ENCODE measurements at places on chromosomes 12 and 14.
A peak's percentile ranks its signal among the peaks of the same experiment; 100 is the strongest.

GRCh38 chr14:23663127-23663526, 27.0 kb downstream of the DHRS2 start:
- no peak for DNase-seq

- DNase-seq = no peak
Measured at GRCh38 chr14:49992901-49993339, 100.0 kb downstream of the ARF6 start.

GRCh38 chr12:113347107-113347506, 11.3 kb upstream of the PLBD2 start:
- no peak for DNase-seq

- no peak for DNase-seq
Measured at GRCh38 chr12:20830456-20830855, 20.0 kb downstream of the SLCO1B3 start.

DNA sequence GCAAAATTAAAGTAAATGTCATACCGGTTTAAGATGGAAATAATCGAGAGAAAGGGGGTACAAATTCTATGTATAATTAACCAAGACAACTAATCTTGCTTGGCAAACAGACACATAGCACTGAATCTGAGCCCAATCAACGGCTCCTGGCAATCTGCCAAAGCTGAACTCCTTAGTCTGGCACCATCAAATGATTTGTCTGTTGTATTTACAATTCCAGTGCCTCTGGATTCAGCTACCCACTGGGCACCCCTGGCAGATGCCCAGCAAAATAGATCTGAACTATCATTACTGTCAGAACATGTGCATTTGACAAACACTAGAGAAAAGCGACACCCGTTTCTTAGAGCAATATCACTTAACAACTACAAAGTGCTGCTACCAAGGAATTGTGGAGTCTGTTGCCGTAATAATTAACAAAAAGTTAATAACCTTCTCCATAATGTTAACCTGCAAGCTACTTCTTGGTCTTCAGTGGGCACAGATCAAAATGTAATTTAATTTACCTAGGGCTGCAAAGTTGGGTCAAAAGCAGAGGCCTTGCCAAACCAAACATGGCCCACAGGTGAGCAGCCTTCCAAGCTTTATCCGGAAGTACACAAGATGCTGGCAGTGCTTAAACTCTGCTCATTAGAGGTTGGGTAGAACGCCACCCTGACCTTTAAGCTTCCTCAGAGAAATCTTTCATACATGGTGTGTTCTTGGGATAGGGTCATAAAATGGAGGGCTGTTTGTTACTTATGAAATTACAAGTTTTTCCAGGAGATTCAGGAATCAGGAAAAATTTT, 7.6 kb downstream of the EGLN3 start:
- no peak for DNase-seq

GRCh38 chr12:6323340-6323994, 13.0 kb downstream of the PLEKHG6 start:
- DNase-seq = peak; percentile 90

DNA sequence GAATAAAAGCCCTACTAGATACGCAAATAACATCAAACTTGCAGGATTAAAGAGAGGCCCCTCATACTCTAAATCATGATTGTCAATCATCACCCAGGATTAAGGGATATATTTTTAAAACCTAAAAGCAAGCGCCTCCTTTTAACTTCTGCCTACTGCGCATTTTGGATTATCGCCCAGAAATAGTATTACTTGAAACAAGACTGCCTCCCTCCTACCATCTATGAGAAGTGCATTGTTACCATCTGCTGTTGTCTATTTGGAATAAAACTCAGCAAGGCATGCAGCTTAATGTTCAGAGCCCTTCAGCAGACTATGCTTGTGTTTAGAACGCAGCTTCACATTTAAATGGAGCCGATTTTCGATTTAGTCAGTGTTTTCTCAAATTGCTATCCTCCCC, 79.6 kb downstream of the EXOC5 start:
- DNase-seq = peak; percentile 33

- no peak for DNase-seq
Measured at GRCh38 chr14:23695664-23695999, 59.5 kb downstream of the DHRS2 start.

- no peak for DNase-seq
Measured at GRCh38 chr14:104877066-104877805, 12.2 kb downstream of the CEP170B start.

GRCh38 chr12:98294051-98294805, 221.2 kb upstream of the TMPO start:
- no peak for DNase-seq

GRCh38 chr12:59615392-59616165, 19.8 kb downstream of the SLC16A7 start:
- no peak for DNase-seq

GRCh38 chr12:14473707-14474287, 93.9 kb downstream of the PLBD1 start:
- DNase-seq = peak; percentile 14

- DNase-seq = no peak
Measured at GRCh38 chr12:19620222-19620621, 180.9 kb downstream of the AEBP2 start.

GRCh38 chr14:24978862-24979724, 70.9 kb downstream of the STXBP6 start:
- DNase-seq = no peak

- no peak for DNase-seq
Measured at GRCh38 chr14:94364964-94365363, 23.4 kb downstream of the SERPINA1 start.

- DNase-seq = no peak
Measured at GRCh38 chr14:101862177-101862576, 100.7 kb downstream of the PPP2R5C start.

- no peak for DNase-seq
Measured at GRCh38 chr12:61857968-61858367, 402.2 kb upstream of the USP15 start.

GRCh38 chr12:90839346-90839745, 115.6 kb downstream of the CCER1 start:
- DNase-seq = no peak

GRCh38 chr12:54935235-54935951, 49.2 kb downstream of the TESPA1 start:
- DNase-seq = no peak

DNA sequence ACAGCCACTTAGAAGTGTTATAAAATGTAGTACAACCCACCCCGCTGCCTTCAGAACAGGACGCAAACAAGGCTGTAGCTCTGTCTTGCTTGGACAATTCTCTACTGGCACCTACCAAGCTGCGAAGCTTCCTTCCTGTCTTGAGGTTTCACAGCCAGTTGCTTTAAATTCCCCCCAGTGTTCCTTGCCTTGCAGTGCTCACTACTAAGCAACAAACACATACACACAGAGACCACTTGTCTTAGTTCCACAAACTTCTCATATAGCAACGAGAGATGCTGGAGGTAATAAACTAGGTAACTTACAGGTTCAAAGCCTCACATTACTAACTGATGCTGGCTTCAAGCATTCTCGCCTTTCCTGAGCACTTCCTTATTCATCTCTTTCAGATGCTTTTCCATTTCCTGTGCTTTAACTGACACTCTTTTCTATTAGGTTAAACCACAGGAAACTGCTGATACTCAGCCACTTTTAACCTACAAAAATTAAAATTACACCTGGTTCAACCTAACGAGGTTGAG, 91.5 kb upstream of the PTGDR start:
- no peak for DNase-seq

Data from muscle of back (tissue), 13 donors.